ENCODE measurements at places on chromosomes 1 and 21.

DNA sequence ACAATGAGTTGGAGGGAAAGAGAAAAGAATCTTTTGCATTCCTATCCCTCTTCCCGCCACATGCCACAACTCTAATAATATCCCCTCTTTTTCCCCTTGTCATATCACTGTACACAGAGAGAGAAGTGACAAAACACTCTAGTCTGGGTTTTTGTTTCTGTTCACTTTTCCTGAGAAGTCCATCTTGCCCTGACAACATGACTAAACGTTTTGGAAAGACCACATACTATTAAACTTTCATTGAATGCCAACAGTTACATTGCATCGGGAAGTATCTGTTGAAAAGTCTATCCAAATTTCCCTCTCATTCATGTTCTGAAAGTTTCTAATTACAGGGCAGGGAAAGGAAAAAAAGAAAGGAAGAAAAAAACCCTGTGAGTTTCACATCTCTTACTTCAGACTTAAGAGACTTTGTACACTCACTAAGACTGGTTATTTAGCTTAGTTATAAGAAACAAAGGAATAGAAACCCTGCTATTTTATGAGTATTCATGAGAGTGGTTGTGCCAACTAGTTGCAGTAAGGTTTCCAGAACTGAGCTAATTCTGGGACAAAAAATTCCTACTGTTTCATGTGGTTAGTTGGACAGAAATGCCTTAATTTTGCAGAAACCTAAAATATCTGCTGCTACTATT is 16.9 kb downstream of the PLA2G4A start:
- DNase-seq = no peak

DNA sequence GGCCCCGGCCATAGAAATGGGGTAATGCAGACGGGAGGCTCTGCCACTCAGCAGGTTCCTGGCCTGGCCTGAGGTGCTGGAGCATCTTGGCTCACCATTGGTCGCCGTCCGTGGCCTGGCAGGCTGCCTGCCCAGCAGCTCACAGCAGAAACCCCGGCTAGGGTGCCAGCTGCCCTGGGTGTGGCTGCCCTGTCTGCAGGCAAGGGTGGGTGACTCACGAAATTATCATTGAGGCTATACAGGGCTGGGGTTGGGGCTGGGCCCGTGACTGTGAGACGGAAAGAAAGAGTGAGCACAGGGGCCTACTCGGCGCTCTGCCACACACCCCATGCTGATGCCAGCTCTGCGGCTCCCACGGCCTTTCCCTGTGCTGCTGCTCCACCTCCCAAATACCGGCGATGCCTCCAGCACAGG is 8.0 kb upstream of the PKP1 start:
- DNase-seq = no peak

- DNase-seq = no peak
These were observed 37.2 kb upstream of the GBP5 start for GRCh38 chr1:89309828-89310227.

GRCh38 chr1:18466676-18467075 is 14.1 kb upstream of the KLHDC7A start:
- no peak for DNase-seq

GRCh38 chr1:226457307-226457712 is 49.4 kb upstream of the PARP1 start:
- DNase-seq = no peak

DNA sequence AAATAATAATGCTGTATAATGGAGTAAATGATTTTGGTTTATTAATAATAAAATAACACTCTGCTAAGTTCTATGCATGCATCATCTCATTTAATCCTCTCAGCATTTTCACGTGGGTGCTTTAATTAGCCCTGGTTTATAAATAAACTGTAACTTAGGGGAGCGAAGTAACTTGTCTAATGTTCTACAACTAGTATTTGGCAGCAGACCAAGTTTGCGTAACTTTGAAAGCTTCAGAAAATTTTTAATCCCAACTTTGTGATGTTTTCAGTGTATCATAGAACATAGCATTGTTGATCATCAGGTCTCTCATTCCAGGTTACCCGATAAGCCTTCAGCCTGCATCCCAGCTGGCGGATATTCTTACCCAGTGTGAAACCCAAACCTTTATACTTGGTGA is 322.4 kb upstream of the SGIP1 start:
- no peak for DNase-seq

- DNase-seq = no peak
These were observed at the start of gene VWA1 for GRCh38 chr1:1435106-1435903. Gene VWA1, plus strand, starts transcription at chr1:1435690. Its CDS starts 59 bp downstream, at chr1:1435749.

- no peak for DNase-seq
These were observed 249.3 kb downstream of the ATG4C start for GRCh38 chr1:63033211-63033610.

- no peak for DNase-seq
These were observed 5.3 kb downstream of the RPS8 start for GRCh38 chr1:44780583-44781121.

DNA sequence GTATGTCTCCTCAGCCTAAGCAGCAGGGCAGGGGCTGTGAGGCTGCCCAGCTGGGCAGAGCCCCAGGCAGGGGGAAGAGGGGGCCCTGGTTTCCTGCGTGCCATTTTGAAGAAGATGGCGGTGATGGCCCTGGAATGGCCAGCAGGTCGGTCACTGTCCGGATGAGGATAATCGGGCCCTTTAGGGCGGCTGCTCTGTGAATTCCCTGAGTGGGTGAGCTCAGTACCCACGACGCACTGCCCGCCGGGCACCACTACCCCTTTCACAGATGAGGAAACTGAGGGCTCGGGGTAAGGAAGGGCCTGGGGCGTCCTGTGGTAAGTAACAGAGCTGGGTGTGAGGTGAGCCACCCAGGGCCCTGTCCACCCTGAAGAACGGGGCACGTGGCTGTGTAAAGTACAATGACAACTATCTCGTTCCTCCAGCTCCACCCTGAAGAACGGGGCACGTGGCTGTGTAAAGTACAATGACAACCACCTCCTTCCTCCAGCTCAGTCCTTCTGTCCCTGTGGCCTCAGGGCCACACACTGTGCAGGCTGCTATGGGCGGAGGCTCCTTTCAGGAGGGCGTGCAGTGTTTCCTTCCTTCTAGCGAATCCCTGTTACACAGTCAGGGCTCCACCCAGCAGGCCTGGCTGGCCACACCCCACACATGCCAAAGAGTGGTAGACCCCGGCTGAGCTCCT is 23.2 kb downstream of the ITGB2 start:
- DNase-seq = no peak

DNA sequence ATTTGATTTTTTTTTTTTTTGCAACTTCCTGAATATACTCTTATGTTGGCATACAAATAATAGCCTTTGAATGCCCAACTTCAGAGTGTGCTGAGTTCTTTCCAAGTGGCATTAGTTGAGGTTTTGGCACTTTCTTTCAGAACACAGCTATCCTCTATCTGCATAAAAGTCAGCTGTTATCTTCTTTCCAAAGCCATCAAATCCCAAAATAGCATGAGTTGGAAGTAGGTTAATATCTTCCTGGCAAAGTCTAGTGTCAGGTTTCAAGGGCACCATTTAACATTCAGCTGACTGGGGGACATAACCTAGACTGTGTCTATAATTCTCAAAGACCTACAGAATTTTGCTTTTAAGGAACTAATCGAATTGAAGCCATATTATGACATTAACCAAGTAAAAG is 223.9 kb downstream of the PLPP3 start:
- no peak for DNase-seq

DNA sequence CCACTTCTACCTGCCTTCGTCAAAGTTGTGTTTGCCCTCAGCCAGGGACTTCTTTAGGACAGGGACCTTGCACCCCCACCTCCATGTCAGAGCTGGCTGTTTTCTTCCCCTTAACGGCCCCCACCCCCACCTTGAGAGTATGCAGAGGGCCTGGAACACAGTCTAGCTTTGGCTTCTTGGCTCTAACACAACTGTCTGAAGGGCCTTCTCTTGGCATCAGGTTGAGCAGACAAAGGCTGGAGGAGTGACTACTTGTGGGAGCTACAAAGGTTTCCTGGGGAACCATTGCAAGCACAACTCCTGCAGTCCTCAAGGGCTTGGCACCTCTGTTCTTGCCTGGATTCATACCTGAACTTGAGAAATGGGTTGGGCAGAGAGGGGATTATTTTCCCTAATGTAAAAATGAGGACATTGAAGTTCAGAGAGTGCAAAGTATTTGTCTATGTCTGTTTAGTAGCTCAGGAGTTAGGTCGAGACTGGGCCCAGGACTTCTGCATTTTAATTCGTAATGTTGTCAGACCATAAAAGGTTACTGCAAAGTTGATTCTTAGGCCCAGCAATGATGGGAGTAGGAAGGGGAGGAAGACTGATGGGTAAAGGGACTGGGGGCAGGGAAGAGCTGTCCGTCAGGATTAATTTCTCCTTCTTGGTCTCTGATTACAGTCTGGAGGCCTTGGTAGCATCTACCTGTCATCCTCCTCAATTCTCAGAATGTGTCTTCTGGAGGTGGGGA is 2.6 kb downstream of the CYP4B1 start:
- DNase-seq = no peak

DNA sequence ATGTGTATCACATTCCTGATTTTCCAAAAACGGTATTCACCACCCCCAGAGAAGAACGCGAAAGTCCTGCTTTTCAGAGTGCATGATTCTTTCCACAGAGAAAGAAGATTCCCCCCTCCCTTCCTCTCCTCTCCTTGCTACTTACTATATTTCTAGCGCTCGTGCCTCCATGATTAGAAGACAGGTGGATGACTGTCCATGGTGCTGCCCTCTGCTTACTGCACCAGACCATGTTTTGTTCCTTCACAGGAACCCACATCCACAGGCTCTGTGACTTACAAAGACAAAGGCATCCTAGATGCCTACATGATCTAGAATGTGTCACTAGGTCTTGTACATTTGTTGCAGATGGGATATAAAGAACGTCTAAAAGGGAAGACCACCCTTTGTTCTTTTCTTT is 49.1 kb upstream of the ZNF648 start:
- no peak for DNase-seq

GRCh38 chr1:185232874-185233273 is 75.9 kb downstream of the SWT1 start:
- DNase-seq = no peak

- no peak for DNase-seq
These were observed 58.7 kb upstream of the PDE9A start for GRCh38 chr21:42594616-42595282.

GRCh38 chr1:37410815-37411214 is 63.6 kb upstream of the ZC3H12A start:
- no peak for DNase-seq

DNA sequence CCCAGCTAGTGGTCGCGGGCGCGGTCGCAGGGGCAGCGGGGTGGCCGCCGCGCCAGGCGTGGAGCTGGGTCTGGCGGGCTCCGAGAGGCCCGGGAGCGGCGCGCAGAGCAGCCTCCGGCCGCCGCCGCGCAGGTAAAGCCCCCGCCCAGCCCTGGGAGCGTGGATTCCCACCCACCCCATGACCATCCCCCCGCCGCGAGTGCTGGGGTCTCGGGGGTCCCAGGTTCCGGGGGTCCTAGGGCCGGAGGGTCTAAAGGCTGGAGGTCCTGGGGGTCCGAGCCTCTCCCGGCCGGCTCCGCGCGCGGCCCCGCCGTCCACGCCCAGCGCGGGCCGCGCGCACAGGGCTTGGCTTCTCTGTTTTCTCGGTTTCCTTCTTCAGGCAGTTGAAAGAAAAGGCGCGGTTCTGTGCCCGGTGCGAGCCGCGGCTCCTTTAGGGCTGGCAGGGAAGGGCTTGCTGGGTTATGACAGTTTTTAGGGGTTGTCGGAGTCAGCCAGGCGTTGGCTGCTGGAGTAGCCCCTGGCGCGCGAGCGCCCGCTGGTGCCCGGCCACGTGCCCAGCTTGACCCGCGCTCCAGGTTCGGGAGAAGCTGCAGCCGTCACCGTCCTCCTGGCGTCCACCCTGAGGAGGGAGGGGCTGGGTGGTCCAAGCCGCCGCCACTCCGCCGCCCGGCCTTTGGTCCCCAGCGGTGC is 359 bp downstream of the LRRC3 start:
- no peak for DNase-seq

GRCh38 chr1:22285549-22286396 is 142.9 kb upstream of the WNT4 start:
- DNase-seq = peak; percentile 44

- DNase-seq = no peak
These were observed 77.2 kb downstream of the BCAR3 start for GRCh38 chr1:93604411-93604810.

- no peak for DNase-seq
These were observed 40.3 kb downstream of the CD247 start for GRCh38 chr1:167477986-167478385.

All from brain pericyte (primary cell).